Stomach (tissue), 19 donors: ENCODE measurements at places on chromosomes 12 and 14. TPM values are rescaled to one million over a fixed set of nuclear protein-coding genes. Genes with fewer than 3 reads are reported as not detected.

DNA sequence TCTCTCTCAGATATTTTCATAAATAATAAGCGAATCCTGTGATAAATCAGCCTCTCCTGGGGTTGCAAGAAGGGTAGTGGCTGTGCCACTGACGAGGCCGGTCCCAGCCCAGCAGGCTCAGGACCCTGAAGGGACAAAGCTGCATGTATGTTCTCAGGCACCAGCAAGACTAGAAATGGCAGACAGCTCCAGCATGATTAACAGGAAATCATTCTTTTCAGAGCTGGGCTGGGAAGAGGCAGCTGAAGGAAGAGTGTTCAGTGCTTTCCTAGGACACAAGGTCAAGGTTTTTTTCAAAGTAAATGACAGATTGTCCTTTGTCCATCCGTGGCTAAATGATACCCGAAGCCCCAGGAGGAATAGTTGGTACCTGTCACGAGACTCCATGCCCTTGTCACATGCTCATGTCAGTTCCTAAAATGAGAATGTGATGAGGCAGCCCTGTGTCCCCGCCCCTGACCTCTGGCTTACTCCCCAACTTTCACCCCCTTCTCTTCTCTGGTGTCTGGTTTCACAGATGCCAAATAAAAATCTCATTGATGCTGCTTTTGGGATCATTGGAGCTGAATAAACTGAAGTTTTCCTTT, 65.1 kb downstream of the PPP1R36 start:
- DNase-seq, result no peak
- no peaks in the 10 kb centered on the region for H3K27me3 ChIP-seq
- no peak overlapping the region for H3K4me3 ChIP-seq
- no peak overlapping the region for H3K27ac ChIP-seq
- H3K4me1 ChIP-seq, result peaks cover 49% of the 10 kb centered on the region

- no peaks in the 10 kb centered on the region for H3K27me3 ChIP-seq
- peak; percentile 75 for DNase-seq
- no peak overlapping the region for H3K27ac ChIP-seq
- H3K36me3 ChIP-seq, result peaks cover 4% of the 10 kb centered on the region
Observed at GRCh38 chr14:99389174-99389826, 91.4 kb downstream of the SETD3 start.

- no peaks in the 10 kb centered on the region for H3K27me3 ChIP-seq
- H3K27ac ChIP-seq, result no peak overlapping the region
- no peak overlapping the region for H3K4me3 ChIP-seq
Observed at GRCh38 chr14:84084056-84084630, 1445.8 kb upstream of the FLRT2 start.

GRCh38 chr14:75497191-75497590, 25.1 kb upstream of the BATF start:
- no peak overlapping the region for H3K27ac ChIP-seq
- no peaks in the 10 kb centered on the region for H3K36me3 ChIP-seq
- H3K27me3 ChIP-seq, result no peaks in the 10 kb centered on the region
- no peak overlapping the region for H3K4me3 ChIP-seq

DNA sequence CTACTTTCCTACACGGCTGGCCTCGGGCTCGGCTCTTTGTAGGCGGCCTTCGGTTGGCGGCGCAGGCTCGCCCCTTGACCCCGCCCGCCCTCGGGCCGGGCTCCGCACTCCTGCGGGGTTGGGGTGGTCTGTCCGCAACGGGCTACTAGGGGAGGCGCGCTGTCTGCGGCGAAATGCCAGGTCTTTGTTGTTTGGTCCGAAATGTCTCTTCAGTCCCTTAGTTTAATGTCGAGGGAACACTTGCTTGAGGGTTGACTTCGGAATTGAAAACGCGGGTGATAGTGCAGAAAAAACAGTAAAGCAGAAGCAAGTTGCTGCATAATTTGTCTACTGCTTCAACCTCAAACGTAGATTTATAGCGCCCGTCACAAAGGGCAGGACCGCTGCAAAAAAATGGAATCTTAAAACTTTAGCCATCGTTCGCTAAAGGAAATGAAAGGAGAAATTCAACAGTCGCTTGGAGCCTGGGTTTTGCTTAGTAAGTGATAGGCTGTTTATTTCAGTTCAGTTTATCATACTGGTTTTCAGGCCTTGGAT, 390 bp downstream of the JKAMP start:
- peaks cover 22% of the 10 kb centered on the region for H3K36me3 ChIP-seq
- no peaks in the 10 kb centered on the region for H3K27me3 ChIP-seq
- peak overlapping the region; percentile 95 for H3K27ac ChIP-seq
- no peak for DNase-seq

- peak overlapping the region; percentile 54 for H3K27ac ChIP-seq
- H3K27me3 ChIP-seq, result no peaks in the 10 kb centered on the region
- H3K4me1 ChIP-seq, result no peaks in the 10 kb centered on the region
Observed at GRCh38 chr12:2284321-2284813, 231.6 kb downstream of the CACNA1C start.

DNA sequence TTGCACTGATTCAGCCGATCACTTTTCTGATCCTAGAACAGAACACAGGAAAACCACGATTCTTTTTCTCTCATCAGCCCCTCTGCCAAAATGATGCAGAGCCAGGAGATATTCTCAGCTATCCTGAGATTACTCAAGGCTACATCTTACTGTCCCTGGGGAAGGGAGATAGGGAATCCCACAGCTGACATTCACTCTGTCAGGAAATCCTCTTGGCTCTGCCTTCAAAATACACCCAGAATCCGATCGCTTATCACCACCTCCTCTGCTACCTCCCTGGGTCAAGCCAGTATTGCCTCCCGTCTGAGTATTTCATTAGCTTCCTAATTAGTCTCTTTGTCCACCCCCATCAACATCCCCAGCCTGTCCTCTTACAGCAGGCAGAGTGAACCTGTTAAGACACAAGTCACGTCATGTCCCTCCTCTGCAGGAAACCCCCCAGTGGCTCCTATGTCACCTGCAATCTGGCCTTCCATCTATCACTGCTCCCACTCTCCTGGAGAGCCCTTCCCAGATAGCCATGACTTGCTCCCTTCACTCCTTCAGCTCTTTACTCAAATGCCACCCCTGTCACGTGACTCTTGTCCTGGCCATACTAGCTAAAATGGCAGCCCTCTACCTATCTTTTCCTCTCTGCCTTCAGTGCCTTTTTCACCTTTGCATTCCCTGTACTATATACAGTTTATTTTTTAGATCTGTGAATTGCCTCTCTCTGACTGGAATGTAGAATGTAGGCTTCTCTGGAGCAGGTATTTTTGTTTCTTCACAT, 70.3 kb downstream of the GALNT4 start:
- DNase-seq, result no peak
- no peaks in the 10 kb centered on the region for H3K27me3 ChIP-seq
- H3K4me1 ChIP-seq, result no peaks in the 10 kb centered on the region
- no peak overlapping the region for H3K4me3 ChIP-seq

- H3K36me3 ChIP-seq, result peaks cover 43% of the 10 kb centered on the region
- peak overlapping the region; percentile 4 for H3K4me3 ChIP-seq
- H3K27ac ChIP-seq, result peak overlapping the region; percentile 76
- DNase-seq, result peak; percentile 90
Observed at GRCh38 chr14:55136885-55137786, 8.1 kb downstream of the LGALS3 start.

DNA sequence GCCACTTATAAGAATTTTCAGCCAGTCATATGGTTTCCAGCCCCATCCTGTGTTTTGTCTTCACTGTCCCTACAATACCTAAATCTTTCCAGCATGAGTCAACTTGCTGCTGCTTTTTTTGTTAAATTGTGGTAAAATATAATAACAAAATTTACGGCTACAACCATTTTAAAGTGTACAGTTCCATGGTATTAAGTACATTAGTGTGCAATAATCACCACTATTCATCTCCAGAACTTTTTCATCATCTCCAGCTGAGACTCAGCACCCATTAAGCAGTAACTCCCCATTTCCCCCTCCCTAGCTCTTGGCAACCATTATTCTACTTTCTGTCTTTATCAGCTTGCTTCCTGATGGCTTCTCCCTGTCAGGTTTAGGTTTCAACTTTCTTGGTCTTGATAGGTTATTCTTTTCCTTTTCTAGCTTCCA, 39.1 kb downstream of the FRS2 start:
- H3K4me1 ChIP-seq, result peaks cover 19% of the 10 kb centered on the region
- H3K27me3 ChIP-seq, result no peaks in the 10 kb centered on the region
- DNase-seq, result no peak
- no peaks in the 10 kb centered on the region for H3K36me3 ChIP-seq

DNA sequence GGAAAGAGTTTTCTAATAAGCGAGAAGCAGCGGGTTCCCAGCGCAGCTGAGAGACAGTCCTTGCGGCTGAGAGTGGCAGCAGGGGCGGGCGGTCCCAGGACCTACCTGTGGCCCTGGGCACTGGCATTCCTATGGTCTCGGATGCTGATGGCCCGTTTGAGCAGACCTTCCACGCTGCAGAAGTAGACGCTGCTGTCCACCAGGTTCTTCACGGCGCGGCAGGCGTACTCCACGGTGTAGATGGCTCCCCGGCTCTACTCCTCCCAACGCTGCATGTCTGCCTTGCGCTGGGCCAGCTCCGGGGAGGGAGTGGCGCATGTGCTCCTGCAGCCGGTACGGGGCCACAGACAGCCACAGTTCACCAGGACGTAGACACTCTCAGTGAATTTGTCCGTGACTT, 21.8 kb upstream of the PLEKHA5 start:
- no peaks in the 10 kb centered on the region for H3K27me3 ChIP-seq
- H3K4me1 ChIP-seq, result no peaks in the 10 kb centered on the region
- DNase-seq, result no peak
- no peak overlapping the region for H3K4me3 ChIP-seq

GRCh38 chr14:52241087-52241793, 26.3 kb upstream of the PTGDR start:
- no peaks in the 10 kb centered on the region for H3K27me3 ChIP-seq
- no peak for DNase-seq
- no peak overlapping the region for H3K27ac ChIP-seq
- H3K4me1 ChIP-seq, result no peaks in the 10 kb centered on the region
- no peaks in the 10 kb centered on the region for H3K36me3 ChIP-seq

GRCh38 chr14:104361921-104362681, 217.5 kb upstream of the C14orf180 start:
- peak; percentile 76 for DNase-seq
- H3K4me1 ChIP-seq, result peaks cover 26% of the 10 kb centered on the region
- peak overlapping the region; percentile 38 for H3K27ac ChIP-seq
- no peaks in the 10 kb centered on the region for H3K27me3 ChIP-seq
- no peaks in the 10 kb centered on the region for H3K36me3 ChIP-seq

GRCh38 chr14:81311778-81312177, 88.3 kb downstream of the STON2 start:
- no peaks in the 10 kb centered on the region for H3K27me3 ChIP-seq
- no peak overlapping the region for H3K27ac ChIP-seq
- H3K4me1 ChIP-seq, result peaks cover 16% of the 10 kb centered on the region
- DNase-seq, result no peak

GRCh38 chr12:127567531-127567930, 699.4 kb upstream of the TMEM132C start:
- H3K27me3 ChIP-seq, result no peaks in the 10 kb centered on the region
- H3K4me3 ChIP-seq, result no peak overlapping the region
- no peaks in the 10 kb centered on the region for H3K4me1 ChIP-seq
- no peaks in the 10 kb centered on the region for H3K36me3 ChIP-seq
- H3K27ac ChIP-seq, result no peak overlapping the region
- no peak for DNase-seq

DNA sequence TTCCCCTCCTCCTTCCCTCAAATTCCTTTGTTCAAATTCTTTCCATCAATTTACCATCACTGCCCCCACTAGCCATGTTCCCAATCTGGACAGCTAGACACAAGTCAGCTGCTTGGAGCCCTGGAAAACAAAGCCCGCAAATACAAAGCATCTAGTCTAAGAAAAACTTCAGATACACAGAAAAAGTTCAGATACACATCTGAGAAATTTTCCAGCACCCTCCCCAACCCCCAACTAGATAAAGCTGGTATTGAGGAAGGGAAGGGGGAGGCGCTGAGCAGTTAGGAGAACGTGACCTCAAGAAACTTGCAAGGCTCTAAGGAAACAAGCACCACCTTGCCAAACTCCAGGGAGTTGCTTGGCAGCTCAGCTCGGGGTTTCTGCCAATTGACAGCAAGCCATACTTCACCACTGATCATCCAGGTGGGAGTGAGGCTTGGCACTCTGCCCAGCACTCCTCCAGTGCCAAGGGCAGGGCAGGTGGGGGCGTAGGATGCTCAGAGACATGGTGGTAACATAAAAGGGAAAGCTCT, 5.1 kb upstream of the CNIH1 start:
- no peak overlapping the region for H3K4me3 ChIP-seq
- H3K36me3 ChIP-seq, result no peaks in the 10 kb centered on the region
- no peak for DNase-seq
- H3K27ac ChIP-seq, result no peak overlapping the region
- H3K27me3 ChIP-seq, result peaks cover 5% of the 10 kb centered on the region
- peaks cover 5% of the 10 kb centered on the region for H3K4me1 ChIP-seq

DNA sequence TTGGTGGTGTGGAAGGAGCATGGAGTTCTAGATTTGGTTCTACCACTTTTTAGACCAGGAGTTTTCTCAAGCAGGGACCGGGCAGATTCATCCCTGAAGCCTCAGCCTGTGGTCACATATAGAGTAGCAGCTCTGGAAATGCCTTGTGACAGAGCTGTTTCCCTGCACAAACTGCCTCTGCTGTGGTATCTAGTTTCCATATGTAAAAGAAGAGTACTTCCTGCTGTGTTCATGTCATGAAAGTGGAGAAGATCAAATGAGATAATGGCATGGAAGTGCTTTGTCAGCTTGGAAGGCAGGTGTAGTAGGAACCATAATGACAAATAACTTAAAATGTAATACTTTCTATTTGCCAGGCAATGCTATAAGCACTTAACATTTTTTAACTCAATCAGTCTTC, 26.1 kb downstream of the OTUB2 start:
- peaks cover 88% of the 10 kb centered on the region for H3K36me3 ChIP-seq
- no peak for DNase-seq

DNA sequence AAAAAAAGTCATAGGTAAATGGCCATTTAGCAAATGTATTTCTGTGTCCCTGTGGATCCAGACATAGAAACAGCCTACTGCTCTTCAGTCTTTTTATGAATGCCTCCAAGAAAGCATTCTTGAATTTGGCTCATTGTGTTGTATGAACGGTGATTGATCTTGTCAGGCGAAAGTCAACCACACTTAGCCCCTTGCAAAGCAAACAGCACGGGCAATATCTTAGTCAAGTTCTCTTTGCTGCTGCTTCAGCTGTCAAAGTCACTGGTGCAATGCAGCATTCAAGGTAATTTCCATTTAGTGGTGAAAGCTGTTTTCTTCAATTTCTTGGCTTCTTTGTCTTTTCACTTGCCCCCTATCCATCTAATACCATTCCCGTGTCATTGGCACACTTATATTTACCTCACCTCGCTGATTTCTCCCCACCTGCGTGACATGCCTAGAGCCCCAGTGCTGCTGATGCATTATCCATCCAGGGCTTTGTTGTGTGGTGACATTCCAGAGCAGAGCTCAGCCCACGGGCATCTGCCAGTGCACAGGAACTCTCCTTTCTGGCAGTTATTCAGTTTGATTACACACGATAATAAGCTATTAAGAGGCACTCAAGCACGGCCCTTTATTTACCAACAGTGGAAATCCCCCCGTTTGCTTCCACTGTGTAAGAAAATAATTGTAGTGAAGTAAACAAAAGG, 362.3 kb upstream of the NOVA1 start:
- H3K27me3 ChIP-seq, result no peaks in the 10 kb centered on the region
- no peak for DNase-seq
- no peaks in the 10 kb centered on the region for H3K36me3 ChIP-seq
- H3K4me3 ChIP-seq, result no peak overlapping the region
- no peak overlapping the region for H3K27ac ChIP-seq
- H3K4me1 ChIP-seq, result no peaks in the 10 kb centered on the region

Gene ALDH1L2
- 0.58 TPM for total RNA-seq

Gene TMEM260
- 17.4 TPM for total RNA-seq

Gene TEX52
- total RNA-seq, result not detected

Gene DNM1L
- total RNA-seq, result 61.3 TPM

Gene NKX2-1
- total RNA-seq, result not detected

Gene TMEM63C
- total RNA-seq, result 8.8 TPM

Gene LBHD2
- total RNA-seq, result not detected

Gene KCTD10
- total RNA-seq, result 19.6 TPM
